ENCODE measurements at places on chromosomes 2 and 18.

- DNase-seq = no peak
Observed at GRCh38 chr18:36504928-36505327, 207.4 kb downstream of the FHOD3 start.

DNA sequence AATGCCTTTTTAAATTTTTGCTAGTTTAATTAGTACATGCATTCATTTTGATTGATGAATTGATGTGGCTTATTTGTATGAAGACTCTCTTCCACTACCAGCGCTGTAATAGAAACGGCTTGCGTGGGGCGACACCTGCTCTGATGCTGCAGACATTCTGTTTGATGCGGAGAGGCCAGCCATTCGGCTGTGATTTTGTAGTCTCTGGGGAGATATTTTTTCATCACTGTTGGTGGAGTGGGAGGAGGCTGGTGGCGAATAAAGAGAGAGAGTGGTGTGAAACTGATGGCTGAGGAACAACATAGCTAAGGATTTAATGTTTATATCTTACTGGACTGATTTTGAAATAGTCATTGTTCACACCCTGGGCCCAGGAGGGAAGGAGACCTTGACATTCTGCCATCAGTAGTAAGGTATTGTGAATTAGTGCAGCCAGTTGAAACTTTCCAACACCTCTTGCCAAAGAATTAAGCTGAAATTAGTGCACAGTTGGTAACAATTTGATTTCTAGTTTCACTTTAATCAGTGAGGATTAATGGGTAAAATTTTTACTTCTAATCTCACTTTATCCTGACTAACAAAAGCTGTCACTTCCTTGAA lies 224.1 kb downstream of the MTX2 start:
- DNase-seq = no peak

- no peak for DNase-seq
Observed at GRCh38 chr2:191691898-191692297, 14.0 kb downstream of the NABP1 start.

GRCh38 chr2:69741575-69742321 lies at the start of gene ANXA4:
ANXA4 (plus strand) TSS chr2:69742134; CDS start chr2:69781566, 39,432 bp downstream.
- DNase-seq = peak; percentile 23

- DNase-seq = no peak
Observed at GRCh38 chr2:6750411-6751158, 115.1 kb downstream of the CMPK2 start.

DNA sequence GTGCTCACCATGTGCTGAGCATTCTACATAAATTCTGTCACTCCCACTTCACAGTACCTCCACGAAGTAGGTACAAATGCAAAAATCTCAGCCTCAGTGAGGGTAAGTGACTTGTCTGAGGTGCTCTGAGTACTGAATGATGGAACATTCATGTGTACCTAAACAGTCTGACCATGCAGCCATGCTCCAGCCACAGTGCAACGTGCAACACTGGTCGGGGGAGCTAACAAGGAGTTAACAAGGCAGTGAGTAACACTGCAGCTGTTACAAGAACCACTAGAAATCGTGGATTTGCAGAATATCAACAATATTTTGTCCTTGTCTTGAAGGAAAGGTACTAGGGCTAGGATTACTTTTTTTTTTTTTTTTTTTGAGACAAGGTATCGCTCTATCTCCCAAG lies 36.6 kb upstream of the NDUFV2 start:
- DNase-seq = no peak

DNA sequence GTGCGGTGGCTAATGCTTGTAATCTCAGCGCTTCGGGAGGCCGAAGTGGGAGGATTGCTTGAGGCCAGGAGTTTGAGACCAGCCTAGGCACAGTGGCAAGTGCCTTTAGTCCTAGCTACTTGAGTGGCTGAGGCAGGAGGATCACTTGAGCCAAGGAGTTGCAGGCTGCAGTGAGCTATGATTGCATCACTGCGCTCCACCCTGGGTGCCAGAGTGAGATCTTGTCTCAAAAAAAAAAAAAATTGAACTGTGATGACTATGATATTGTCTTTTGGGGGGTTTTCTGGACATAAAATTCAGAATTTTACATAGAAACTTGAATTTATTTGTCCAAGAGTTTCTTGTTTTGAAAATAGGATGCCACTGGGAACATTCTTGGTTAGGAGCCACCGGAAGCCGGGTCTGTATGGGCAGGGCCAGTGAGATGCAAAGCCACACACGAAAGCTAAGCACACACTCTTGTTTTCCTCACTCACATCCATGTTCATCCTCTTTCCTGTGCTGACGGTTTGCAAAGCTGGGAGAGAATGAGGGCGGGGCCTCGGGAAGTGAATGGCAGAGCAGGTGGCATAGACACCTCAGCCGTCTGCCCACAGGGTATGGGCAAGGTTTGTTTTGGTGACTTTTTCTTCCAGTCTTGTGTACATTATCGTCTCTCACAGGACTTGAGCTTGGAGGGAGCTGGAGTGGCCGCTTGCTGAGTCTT lies 12.6 kb downstream of the AGAP1 start:
- no peak for DNase-seq

DNA sequence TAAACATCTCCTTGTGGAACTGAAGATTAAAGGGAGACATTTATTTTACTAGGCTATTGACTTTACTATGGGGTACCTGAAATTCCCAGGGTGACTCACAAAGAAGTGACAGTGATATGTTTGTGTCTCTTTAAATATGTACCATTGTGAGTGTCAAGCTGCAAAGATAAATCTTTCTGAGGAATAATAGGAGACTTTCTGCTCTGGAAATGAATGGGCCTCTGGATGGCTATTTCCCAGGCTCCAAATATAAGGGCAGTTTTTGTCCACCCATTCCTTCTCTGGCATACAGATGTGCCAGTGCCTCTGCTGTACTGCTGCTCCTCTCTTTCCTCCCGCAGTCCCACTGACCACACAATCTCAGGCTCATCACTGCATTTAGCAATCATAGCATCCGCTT lies 586.4 kb upstream of the CNTNAP5 start:
- no peak for DNase-seq

DNA sequence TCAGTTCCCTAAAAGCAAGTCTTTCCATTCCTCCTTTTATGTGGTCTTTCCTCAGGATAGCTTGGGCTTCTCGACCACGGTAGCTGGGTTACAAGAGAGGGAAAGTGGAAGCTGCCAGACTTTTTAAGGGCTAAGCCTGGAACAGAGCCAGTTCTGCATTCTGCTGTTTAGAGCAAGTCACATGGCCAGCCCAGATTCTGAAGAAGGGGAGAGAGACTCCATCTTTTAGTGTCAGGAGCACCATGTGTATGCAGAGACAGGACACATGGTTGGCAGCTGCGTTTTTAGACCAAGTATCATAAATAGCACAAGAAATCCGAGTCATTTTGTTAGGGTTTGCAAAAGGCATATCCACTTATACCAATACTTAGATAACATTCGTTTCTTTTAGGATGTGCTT lies 4.7 kb downstream of the HMSD start:
- no peak for DNase-seq

DNA sequence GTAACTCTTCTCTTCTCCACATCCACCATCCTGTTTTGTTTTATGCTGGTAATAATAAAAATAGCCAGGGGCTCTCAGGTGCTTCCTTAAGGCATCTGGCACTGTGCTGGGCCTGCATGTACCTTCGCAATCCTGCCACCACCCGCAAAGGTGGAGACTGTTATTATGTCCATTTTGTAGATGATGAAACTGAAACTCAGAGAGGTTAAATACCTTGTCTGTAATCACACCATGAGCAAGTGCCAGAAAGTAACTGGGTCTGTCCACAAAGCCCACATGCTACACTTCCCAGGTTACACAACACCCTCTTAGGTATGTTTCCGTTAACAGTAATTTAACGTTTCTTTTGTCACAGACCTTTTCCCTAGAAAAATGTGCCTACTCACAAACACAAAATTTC lies 27.0 kb downstream of the NRP2 start:
- no peak for DNase-seq

- DNase-seq = no peak
Observed at GRCh38 chr2:52135235-52135634, 1103.3 kb upstream of the NRXN1 start.

- no peak for DNase-seq
Observed at GRCh38 chr2:58899692-58900091, 658.6 kb upstream of the FANCL start.
